Adrenal gland (tissue), 19 donors: ENCODE measurements at places on chromosomes 4 and X. TPM values are rescaled to one million over a fixed set of nuclear protein-coding genes. Genes with fewer than 3 reads are reported as not detected.

Gene FAT1
- polyA plus RNA-seq, result 1.4 TPM

Gene ATP2B3
- polyA plus RNA-seq, result 13.6 TPM

Gene FAM13A
- 10.1 TPM for polyA plus RNA-seq

Gene RGN
- polyA plus RNA-seq, result 188 TPM

Gene MID2
- 18.1 TPM for polyA plus RNA-seq

Gene ERVMER34-1
- 0.32 TPM for polyA plus RNA-seq

Gene TLR1
- polyA plus RNA-seq, result 5.9 TPM

Gene CXorf65
- polyA plus RNA-seq, result 0.51 TPM

Gene ESX1
- polyA plus RNA-seq, result not detected

Gene IL13RA1
- polyA plus RNA-seq, result 26.2 TPM

Gene RASL11B
- 3.1 TPM for polyA plus RNA-seq
